ENCODE measurements at places on chromosomes 2 and 18.
A peak's percentile ranks its signal among the peaks of the same experiment; 100 is the strongest.

DNA sequence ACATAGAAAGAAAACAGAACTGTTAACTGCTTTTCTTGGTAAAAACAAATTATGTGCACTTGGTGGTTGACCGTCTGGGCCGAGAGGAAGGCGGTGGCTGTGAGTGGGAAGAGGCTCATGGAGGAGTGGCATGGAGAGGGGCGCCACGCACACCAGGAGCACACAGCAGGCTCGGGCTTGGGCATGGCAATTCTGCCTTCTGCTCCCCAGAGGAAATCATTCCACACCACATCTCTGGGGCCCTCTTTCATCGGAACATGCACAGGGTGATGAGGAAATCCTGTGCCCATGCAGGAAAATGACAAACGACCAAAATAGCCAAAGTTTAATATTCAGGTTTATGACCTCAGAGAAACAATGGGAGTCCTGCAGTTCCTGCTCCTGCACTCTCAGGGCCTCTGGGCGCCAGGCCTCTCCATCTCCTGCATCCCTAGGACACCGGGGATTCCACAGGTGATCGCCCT lies 26.4 kb downstream of the WDFY1 start:
- DNase-seq, result no peak

DNA sequence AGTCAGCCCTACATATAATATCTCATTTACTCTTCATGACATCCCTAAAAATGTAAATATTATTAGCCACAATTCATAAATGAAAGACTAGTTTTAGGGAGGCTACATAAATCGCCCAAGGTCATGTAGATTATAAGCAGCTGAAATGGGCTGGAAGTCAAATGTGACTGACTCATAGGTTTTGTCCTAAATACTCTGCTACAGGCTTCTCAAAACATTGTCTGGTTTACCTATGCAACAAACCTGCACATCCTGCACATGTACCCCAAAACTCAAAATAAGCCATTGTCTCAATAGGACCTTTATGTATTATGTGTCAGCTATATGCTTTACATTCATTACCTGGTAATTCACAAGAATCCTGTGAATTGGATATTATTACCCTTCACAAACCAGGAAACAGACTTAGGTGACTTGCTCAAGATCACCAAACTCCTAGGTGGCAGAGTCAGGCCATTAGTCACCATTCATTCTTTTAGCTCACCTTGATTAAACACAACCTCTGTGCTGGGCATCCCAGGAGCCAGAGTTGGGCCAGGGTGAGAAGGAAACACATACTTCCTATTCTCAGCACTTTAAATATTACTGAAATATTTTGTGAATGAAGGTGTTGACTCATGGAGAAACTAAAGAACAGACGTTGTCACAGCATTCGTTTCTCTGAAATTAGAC lies 69.4 kb upstream of the CPO start:
- DNase-seq, result no peak

DNA sequence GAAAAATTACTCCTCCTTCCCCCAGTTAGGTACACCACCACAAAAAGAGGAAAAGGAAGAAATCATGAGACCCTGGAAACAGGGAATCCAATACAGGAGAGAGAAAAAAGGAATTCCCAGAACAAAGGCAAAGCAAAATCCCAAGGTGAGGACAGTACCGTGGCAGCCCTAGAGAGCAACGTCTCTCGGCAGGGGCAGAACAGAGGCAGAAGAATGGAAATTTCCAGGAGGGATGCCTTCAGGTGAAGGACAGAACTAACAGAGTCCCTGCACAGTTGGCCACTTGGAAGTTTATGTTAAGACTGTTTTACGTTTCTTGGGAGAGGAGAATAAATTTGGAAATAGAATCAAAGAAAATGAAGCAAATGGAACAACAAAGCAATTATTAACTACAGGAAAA lies 27.7 kb downstream of the GRB14 start:
- DNase-seq, result no peak

GRCh38 chr18:52394602-52395001 lies 54.6 kb downstream of the DCC start:
- no peak for DNase-seq

- DNase-seq, result no peak
These were observed 11.4 kb downstream of the CDK5R2 start for GRCh38 chr2:218970894-218971293.

- no peak for DNase-seq
These were observed 683 bp upstream of the TBC1D8 start for GRCh38 chr2:101151859-101152271.

DNA sequence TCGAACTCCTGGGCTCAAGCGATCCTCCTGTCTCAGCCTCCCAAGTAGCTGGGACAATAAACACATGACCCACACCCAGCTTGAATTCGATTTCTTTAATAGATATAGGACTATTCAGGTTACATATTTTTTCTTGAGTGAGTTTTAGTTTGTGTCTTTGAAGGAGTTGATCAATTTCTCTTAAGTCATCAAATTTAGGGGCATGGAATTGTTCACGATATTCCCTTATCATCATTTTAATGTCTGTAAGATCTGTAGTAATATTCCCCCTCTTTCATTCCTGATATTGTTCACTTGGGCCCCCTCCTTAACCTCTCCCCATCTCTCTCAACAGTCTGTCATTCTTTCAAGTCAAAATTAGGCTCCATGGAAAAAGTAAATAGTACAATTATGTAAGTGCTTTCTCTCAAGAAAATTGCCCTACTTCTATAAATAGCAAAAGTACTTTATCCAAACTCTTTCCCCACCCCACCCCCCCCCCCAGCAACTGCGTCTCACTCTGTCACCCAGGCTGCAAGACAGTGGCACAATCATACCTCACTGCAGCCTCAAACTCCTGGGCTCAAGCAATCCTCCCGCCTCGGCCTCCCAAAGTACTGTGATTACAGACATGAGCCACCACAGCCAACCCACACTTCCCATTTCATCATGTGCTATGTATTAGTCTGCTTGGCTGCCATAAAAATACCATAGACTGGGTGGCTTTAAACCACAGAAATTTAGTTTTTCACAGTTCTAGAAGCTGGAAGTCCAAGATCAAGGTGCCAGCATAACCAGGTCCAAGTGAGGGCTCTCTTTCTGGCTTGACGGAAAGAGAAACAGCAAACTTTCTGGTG lies 20.1 kb downstream of the WDR33 start:
- no peak for DNase-seq

- no peak for DNase-seq
These were observed 54.7 kb downstream of the MDH1 start for GRCh38 chr2:63643486-63643885.

DNA sequence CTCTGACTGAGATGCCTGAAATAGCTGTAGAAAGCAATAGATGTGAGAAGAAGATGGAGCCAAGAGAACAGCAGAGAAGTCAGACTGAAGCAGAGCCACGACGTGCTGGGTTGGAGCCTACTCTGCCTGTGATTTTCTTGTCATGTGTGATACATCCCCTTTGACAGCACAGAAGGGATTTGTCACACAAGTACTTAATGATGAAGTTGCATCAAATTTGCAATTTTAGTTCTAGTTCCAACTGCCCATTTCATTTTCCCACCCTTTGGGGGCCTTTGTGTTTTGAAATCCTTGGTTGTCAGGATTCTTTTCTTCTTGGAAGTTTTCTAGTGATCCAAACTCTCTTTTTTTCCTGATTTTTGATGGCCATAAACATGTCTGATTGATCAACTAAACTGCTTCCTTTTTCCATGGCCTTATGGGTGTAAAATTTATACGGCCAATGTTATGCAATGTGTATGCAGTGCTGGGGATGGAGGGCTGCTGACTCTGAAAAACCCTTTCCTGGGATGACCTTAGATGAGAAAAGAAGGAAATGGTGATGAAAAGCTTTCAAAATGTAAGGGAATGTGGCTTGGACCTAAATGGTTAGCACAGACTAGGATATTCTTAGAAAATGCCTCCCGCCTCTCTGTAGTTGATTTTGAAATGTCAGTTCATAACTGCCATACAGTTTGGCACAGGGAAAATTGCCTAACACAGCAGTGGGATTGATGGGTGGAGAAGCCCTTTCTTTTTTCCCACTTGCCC lies 9.6 kb upstream of the B3GNT2 start:
- no peak for DNase-seq

- DNase-seq, result no peak
These were observed 9.1 kb downstream of the MAT2A start for GRCh38 chr2:85547859-85548607.

- no peak for DNase-seq
These were observed 19.7 kb upstream of the GLI2 start for GRCh38 chr2:120715941-120716340.

DNA sequence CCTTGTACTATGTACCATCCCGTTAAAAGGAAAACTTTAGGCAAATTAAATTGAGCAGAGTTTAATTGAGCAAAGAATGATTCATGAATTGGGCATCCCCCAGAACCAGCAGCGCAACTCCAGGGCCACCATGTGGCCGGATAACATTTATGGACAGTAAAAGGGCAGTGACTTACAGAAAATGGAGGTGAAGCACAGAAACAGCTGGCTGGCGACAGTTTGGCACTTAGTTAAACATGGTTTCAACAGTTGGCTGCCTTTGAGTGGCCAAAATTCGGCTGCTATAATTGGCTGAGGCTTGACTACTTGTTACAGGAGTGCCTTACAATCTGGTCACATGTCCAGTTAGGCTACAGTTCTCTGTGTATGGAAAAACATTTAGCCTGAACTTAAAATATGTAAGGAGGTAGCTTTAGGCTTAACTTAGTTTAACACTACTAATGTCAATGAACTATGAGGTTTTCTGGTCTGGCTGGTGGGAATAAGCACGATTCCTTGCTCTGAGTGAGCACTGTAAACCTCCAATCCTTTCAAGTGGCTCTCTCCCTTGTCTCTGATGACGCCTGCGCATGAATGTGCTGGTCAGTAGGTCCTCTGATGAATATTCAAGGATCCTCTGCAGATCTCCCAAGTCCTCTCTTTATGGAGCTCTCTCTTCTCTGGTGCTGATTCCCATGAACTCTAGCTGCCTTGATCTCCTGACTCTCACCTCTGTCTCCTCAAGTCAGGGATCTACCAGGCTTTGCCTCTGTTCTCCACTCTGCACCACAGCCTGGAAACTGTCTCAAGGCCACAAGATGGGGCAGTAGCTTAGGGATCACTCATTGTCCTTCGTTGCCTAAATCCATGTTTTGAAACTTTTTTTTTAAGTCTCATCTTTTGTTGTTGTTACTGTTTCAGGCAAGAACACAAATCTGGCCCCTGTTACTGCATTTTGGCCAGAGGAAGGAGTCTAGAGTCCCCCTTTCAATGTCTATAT lies 24.4 kb upstream of the RAB31 start:
- DNase-seq, result peak; percentile 72

DNA sequence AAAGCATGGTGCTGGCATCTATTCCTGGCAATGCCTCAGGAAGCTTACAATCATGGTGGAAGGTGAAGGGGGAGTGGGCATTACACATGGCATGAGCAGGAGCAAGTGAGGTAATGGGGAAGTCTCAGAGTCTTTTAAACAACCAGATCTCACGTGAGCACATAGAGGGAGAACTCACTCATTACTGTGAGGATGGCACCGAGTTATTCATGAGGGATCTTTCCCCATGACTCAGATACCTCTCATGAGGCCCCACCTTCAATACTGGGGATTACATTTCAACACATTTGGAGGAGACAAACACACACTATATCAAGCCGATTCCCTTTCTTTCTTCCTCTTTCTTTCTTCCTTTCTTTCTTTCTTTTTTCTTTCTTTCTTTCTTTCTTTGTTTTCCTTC lies 47.9 kb upstream of the FANCL start:
- no peak for DNase-seq

GRCh38 chr18:8659609-8660242 lies 45.6 kb upstream of the MTCL1 start:
- no peak for DNase-seq

GRCh38 chr2:197573608-197574007 lies 57.7 kb downstream of the MOB4 start:
- DNase-seq, result no peak

DNA sequence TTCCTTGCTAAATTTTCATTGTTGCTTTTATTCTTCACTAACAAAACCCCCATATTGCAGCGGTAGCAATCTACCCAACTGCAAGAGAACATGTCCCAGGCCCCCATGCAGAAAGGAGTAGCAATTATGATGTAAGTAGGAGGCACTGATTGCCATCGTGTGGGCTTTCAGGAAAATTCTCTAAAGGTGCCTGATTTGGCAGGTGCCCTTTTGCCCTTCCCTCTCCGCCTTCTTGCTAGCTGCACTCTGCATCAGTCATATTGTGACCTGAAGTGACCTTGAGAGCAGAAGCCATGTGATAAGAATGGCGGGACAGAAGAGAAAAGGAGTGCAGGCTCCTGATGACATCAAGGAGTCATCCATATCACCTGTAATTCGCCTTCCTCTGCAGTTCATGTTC lies 112.1 kb downstream of the NCKAP5 start:
- DNase-seq, result no peak

- no peak for DNase-seq
These were observed 12.7 kb upstream of the SMARCAL1 start for GRCh38 chr2:216399621-216400020.

DNA sequence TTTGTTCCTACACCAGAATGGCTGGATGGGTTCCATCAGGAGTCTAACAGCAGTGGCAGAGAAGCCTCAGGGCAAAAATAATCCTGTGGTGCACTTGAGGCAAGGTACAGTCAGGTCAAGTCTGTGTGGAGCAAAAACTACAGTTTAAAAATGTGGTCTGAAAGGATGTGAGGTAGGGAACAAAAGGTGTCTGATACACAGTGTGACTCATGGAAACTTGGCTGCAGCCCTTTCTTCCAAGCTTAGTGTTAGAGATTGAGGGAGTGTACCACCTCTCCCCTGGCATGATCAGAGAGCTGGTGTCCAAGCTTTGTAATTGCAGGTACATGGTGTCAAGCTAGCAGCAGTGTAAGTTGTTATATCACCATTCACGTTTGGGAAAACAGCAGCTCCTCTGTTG lies 8.9 kb downstream of the ANKAR start:
- no peak for DNase-seq

DNA sequence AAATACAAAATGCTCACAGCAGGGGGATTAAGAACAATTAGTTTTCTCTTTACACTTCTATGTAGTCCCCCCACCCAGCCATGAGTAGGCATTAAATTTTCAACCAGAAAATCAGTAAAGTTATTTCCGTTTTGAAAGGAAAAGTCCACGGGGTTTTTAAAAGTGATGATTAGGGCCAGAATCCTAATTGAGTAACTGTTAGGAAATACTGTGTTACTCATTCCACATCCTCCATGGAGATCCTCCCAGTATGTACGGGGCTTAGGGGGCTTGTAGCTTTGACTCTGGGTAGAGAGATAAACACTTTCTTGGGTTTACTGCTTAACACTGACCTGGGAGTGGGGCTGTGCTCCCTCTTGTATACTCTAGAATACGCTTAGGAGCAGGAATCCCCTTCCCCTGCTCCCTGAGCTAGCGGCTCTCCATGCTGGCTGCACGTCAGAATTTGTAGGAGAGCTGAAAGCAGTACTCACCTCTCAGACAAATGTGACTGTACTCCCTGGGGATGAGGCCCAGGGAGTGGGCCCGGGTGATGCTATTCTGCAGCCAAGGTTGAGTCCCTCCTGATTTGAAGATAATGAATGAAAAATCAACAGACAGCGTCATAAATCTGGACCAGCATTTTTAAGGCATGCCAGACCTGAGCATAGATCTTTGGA lies 100.5 kb downstream of the SLC4A3 start:
- DNase-seq, result no peak

Data from fibroblast of the conjunctiva (primary cell).